ENCODE measurements at places on chromosomes 2 and 18. TPM values are rescaled to one million over a fixed set of nuclear protein-coding genes. Genes with fewer than 3 reads are reported as not detected.

The CXCR4 gene
- total RNA-seq, result 104 TPM

The TUBA4B gene
- not detected for total RNA-seq

The PIAS2 gene
- 29.7 TPM for total RNA-seq

The LONRF2 gene
- not detected for total RNA-seq

The MAP3K19 gene
- not detected for total RNA-seq

The GPBAR1 gene
- 0.88 TPM for total RNA-seq

The B3GNT7 gene
- total RNA-seq, result 0.43 TPM

The ZNF521 gene
- total RNA-seq, result not detected
